ENCODE measurements at places on chromosomes 5 and 9.

GRCh38 chr9:127574072-127574993, 37.7 kb upstream of the STXBP1 start:
- peak; percentile 97 for DNase-seq

- DNase-seq, result no peak
These were observed 14.6 kb upstream of the TRAF1 start for GRCh38 chr9:120941046-120941770.

DNA sequence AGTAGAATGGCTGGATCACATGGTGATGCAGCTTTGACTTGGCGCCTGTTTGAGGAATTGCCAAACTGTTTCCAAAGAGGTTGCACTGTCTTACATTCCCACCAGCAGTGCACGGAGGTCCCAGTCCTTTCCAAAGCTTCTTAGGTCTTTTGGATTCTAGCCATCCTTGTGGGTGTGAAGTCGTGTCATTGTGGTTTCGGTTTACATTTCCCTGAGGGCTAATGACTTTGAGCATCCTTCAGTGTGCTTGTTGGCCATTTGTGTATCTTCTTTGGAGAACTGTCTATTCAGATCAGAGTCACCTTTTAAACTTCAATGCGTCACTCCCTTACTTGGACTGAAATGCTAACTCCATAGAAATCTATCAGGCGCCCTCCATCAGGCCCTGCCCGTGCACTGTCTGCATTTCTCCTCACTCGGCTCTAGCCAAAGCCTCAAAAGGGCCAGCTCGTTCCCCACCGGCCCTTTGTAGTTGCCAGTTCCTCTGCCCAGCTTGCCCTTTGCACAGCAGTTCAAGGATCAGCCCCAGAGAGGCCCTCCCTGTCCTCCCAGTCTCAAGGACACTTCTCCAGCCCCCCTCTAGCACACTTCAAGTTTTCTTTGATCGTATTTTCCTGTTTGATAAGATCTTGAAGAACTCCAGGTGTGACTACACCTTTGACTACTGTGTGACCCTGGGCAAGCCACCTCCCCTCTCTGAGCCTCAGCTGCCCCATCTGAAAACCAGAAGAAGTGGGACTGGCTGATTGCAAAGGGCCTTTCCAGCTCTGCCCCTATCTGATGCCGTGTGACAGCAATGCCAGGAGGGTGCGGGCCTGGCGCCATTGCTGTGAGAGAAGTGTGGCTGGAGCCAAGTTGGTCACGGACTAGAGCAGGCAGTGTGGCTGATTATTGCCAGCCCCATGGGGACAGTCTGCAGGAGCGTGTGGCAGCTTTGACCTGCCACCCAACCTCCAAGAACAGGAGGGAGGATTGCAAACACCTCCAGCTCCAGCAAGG, 5.6 kb downstream of the HRH2 start:
- DNase-seq, result peak; percentile 21

- DNase-seq, result peak; percentile 56
These were observed 984 bp downstream of the STXBP1 start for GRCh38 chr9:127612939-127613582.

GRCh38 chr5:59712836-59713497, 180.6 kb downstream of the PDE4D start:
- DNase-seq, result no peak

Measured in DMS79 treated with DMSO at 0.1 percent for 48 hours (cell line).